Sciatic nerve (tissue), 2 donors: ENCODE measurements at places on chromosomes 11 and 22. TPM values are rescaled to one million over a fixed set of nuclear protein-coding genes. Genes with fewer than 3 reads are reported as not detected.

GRCh38 chr22:17540481-17540880, 22.8 kb upstream of the SLC25A18 start:
- DNase-seq, result no peak

GRCh38 chr22:46040471-46041465, 63.8 kb upstream of the WNT7B start:
- DNase-seq, result peak; percentile 53

DNA sequence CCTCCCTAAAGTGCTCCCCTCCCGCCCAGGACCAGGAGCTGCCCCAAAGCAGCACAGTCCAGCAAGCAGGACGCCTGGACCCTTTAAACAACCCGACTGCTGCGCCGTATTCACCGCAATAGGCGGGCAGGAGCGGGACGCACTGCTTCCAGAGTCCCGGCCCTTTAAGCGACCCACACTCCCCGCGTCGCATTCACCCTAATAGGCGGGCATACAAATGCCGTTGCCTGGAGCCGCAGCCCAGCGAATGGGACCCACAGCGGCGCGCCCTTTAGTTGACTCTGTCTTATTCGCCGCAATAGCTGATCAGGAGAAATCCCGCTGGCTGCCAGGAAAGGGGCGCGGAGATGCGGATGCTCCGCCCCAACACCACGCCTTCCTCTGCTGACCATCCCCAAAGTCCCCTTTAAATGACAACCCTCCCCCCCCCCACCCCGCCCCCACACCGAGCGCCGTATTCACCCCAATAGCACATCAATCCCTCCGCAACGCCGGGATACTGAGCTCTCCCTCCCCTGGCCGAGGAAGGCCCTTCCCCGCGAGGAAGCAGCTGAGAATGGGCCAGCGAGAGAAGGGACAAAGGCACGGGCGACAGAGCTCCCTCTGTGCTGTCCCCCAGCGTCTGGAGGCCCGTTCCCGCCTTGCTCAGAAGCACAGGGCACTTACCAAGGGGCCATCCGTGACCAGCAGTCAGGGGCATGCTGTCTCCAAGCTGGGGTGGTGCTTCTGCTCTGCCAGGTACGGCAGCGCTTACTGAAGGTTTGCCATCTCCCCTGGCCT, 4.7 kb downstream of the OSBPL5 start:
- peak; percentile 94 for DNase-seq

DNA sequence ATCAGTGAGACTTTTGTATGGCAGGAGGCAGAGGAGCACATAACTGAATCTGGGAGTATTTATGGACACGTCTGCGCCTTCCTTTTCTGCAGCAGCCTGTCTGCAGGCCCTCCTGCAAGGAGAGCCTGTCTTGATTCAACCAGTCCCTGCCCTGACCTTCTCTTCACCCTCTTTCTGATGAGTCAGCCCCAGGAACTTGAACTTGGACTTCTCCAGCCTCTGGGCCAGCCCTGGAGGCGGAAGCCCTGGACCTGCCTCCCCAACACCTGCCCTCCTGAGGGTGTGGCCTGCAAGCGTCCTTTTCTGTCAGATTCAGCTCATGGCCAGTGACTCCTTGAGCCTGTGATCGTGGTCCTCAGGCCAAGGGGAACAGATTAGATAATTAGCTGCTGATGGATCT, 20.0 kb downstream of the DAGLA start:
- no peak for DNase-seq

DNA sequence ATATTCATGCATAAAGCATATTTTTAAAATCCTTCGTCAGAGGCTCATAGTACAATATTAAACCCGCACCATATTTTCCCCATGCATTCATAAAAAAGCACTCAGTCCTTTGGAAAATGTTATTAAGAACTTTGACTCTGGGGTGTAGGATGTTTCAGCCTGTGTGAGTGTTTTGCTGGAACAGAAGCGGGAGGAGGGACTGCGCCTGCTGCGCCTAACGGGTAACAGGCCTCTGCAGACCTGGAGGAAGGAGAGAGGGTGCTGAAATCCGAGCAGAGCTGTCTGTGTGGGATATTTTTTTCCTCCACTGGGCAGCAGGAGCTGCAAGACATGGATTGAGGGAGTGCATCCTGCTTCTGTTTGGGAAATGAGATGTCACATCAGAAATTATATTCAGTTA, 483.0 kb downstream of the BRD1 start:
- no peak for DNase-seq

The NCAM1 gene
- 84.7 TPM for total RNA-seq

The FIBIN gene
- 54.1 TPM for total RNA-seq

The LGALS12 gene
- total RNA-seq, result 9.2 TPM
